ENCODE measurements at places on chromosomes 7 and 10. TPM values are rescaled to one million over a fixed set of nuclear protein-coding genes. Genes with fewer than 3 reads are reported as not detected.

Gene VWDE
- polyA plus RNA-seq: 0.39 TPM

Gene HOXA6
- polyA plus RNA-seq: 1.6 TPM

Gene NMT2
- polyA plus RNA-seq: 21.0 TPM

Gene CYP2C19
- not detected for polyA plus RNA-seq

Gene FGL2
- 15.0 TPM for polyA plus RNA-seq

Gene PDK4
- 48.0 TPM for polyA plus RNA-seq

Gene IL6
- polyA plus RNA-seq: 5.3 TPM

Gene DKK1
- 0.73 TPM for polyA plus RNA-seq

Gene AFAP1L2
- polyA plus RNA-seq: 4.8 TPM

Gene RABGEF1
- polyA plus RNA-seq: 13.2 TPM

Gene CAV2
- polyA plus RNA-seq: 4.6 TPM

Gene RELN
- not detected for polyA plus RNA-seq

Gene GRID2IP
- polyA plus RNA-seq: 0.23 TPM

Gene STAG3
- polyA plus RNA-seq: 0.92 TPM

Gene SHTN1
- 9.6 TPM for polyA plus RNA-seq

DNA sequence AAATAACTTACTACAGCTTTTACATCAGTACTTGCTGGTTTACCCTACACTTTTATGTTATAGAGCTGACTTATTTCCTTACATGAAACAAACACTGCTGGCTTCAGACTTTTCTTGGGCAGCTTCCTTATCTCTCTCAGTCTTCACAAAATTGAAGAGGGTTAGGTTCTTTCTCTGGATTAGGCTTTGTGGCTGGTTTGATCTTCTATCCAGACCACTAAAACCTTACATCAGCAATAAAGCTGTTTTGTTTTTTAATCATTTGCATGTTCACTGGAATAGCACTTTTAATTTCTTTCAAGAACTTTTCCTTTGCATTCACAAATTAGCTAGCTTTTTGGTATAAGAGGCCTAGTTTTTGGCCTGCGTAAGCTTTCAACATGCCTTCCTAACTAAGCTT, 218.7 kb downstream of the LRRTM3 start:
- DNase-seq: no peak

DNA sequence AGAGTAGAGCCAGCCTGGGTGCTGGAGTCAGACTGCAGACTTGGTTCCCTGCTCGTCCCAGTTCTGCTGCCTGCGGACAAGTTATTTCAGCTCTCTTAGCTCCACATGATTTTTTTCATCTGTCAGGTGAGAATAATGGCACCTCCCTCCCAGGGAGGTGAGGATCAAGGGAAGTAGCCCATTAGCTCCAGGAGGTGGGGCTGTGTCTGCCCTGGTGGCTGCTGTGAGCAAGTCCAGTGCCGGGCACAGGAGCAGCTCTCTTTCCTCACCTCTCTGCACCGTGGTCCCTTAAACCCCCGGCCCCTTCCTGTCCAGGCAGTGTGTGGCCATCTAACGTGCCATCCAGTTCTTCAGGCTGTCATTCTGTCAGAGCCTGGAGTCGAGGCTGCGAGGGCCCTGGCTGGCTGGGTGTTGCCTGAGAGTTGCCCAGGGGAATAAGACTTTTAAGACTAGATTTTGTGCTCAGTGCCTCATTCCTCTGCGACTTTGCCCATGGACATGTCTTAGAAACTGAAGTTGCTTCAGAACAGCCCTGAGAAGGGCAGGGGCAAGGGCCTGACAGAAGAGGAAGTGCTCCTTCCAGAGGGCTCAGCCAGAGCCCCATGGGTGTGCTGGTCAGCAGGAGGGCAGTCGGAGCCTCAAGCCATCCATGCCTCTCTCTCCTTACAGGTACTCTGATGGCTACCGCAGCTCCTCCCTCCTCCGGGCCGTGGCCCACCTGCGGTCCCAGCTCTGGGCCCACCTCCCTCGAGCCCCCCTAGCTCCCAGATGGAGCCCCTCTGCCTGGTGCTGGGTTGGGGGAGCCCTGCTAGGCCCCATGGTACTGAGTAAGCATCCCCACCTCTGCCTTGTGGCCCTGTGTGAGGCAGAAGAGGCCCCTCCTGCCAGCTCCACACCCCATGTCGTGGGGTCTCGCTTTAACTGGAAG, 5.0 kb downstream of the ABCB8 start:
- DNase-seq: no peak

DNA sequence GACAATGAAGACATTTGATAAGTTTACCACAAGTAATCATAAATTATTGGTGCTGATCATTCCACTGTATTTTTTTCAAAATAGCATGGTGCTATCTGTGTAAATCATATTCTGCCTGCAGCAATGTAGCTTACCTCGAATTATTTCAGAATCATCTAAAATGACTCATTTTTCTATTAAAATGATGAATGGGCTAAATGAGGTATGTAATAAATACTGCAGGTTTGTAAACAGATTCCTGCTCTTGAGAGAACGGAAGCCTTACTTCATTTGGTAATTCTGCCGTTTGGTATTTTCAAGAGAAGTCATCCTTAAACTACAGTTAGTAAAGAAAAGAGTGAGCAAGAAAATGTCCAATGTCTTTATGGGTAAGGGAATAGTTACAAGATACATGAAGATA, 115.9 kb downstream of the CHCHD3 start:
- DNase-seq: no peak

- no peak for DNase-seq
Observed at GRCh38 chr10:110216240-110216639, 8.8 kb downstream of the MXI1 start.

DNA sequence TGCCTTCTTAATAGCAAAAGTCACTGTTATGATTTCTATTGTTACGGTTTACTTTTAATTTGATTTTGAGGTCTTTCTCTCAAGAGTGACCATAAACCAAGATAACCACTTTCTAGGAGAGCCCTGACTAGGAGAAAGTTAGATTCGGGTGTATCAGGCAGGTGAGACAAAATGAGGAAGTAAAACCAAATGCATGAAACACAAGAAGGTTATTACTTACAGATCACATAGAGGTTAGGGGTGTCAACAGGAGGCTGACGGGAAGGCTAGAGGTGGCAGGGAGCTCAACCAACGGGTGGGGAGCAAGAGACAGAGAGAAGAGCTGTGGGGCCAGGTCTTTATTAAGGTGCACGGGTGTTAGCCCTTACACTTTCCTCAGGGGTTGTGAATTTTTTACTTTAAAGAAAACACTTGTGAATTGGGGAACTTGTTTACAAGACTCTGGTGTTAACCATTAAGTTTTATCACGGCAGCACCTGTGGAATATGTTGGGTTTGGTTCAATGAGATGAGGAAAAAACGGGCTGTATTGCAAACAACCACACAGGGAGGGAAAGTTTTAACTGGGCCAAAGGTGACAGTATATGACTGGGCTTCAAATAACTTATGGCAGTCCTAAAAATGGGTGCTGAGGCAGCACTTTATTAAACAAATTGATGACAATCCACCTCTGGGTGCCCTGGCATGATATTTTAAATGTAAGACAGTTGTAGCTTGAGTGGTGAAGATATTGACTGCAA, 154.9 kb downstream of the SDHAF3 start:
- no peak for DNase-seq

DNA sequence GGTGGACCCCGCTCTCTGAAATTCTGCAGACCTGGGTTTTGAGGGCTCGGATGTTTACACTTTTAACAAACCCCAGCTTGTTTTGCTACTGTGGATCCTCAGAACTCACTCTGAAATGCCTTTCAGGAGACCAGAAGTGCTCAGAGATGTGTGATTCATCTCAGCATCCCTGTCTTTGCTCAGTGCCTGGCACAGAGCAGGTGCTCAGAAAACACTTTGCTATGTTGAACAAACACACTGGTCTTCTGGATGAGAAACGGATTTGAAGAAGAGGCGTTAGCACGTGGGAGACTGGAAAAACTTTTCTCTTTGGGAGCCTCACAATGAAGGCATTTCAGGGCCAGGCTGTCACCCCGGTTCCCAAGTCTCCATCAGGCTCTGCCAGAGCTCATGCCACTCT, 53.3 kb downstream of the SH3PXD2A start:
- DNase-seq: no peak

- DNase-seq: no peak
Observed at GRCh38 chr10:89515031-89515841, 20.2 kb downstream of the SLC16A12 start.

DNA sequence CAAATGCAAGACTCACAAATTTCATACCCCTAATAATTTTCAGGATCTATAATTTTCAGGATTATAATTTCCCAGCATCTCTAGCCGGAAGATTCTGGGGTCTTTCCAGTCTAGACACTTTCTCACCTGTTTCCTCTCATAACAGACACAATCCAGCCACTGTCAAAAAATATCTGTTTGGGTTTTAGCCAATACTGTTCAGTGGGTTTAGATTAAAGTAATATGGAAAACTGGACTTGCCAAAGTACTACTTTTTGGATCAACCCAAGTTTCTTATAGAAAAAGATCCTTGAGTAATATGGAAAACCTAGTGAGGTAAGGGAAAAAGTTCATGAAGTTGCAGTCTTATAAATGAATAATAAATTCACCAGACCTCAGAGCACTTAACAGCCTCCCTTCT, 62.1 kb upstream of the NEBL start:
- no peak for DNase-seq

- DNase-seq: peak; percentile 70
Observed at GRCh38 chr10:132624847-132625471, 87.4 kb downstream of the INPP5A start.

GRCh38 chr7:114574384-114574783, 159.8 kb downstream of the FOXP2 start:
- no peak for DNase-seq

- no peak for DNase-seq
Observed at GRCh38 chr10:59587083-59587755, 122.4 kb downstream of the SLC16A9 start.

DNA sequence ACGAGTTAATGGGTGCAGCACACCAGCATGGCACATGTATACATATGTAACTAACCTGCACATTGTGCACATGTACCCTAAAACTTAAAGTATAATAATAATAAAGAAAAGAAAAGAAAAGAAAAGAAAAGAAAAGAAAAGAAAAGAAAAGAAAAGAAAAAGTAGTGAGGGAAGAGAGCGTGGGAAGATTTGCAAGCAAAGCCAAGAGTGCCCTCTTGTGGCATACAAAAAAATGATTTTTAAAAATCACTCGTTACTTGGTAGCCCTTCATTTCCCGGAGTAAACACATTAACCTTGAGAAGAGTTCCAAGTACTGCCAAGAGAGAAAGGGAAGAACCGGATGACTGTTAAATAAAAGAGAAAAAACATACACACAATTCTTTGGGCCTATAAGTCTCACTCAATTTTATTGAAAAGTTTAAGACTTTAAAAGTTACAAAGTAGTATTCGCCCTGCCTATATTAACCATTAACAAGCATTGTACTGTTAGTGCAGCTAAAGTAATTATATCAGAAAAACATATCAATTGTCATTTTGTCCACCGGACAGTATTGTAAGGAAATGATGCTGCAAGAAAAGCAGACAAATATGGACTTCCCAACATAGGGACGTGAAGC, 6.2 kb upstream of the CH25H start:
- DNase-seq: no peak

GRCh38 chr7:2163600-2164555, 68.9 kb downstream of the MAD1L1 start:
- DNase-seq: no peak

GRCh38 chr10:95963202-95963990, 55.6 kb downstream of the CC2D2B start:
- no peak for DNase-seq

- DNase-seq: no peak
Observed at GRCh38 chr7:79037001-79037400, 416.5 kb downstream of the MAGI2 start.

- DNase-seq: no peak
Observed at GRCh38 chr7:71457021-71457420, 325.1 kb downstream of the GALNT17 start.

DNA sequence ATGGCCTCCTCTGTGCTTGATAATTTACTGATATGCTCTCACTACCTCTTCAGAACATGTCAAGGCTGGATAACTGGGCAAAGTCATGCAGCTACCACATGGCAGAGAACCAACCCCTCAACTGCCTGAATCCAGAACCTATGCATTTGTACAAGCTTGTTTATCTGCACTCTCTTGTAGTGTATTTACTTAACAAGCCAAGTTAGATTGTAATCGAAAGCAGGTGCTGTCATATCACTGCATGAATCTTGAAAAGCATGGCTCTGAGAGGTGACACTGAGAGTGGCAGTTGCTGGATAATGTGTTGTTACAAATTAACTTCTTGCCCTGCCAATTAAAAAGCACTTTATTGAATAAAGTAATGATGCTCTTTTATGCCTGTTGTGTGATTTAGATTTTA, 588.6 kb downstream of the NRG3 start:
- DNase-seq: no peak

DNA sequence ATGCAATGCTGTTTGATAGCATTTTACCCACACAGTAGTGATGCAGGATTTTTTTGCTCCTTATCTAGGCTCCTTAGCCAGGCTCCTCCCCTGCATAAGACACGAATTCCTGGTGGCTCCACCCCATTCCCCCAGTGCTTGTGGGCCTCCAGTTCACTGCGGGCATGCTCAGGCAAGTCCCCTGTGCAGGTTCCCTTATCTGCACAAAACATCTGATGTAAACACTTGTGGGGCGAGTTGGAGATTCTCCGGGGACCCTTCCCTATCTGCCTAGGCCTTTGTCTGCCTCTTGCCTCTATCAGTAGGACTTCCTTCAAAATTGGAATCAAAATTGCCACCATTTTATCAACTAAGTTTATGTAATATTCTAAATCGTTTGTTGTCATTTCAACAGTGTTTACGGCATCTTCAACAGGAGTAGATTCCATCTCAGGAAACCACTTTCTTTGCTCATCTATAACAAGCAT, 5.4 kb upstream of the STK17A start:
- DNase-seq: no peak

- DNase-seq: no peak
Observed at GRCh38 chr10:90675621-90676020, 182.2 kb downstream of the HTR7 start.

- no peak for DNase-seq
Observed at GRCh38 chr10:96843823-96844222, 11.7 kb downstream of the LCOR start.

GRCh38 chr7:88361357-88361756, 54.7 kb upstream of the STEAP4 start:
- DNase-seq: no peak

GRCh38 chr7:74495112-74496086, 41.7 kb downstream of the GTF2IRD1 start:
- DNase-seq: no peak

GRCh38 chr10:116626815-116627214, 6.1 kb downstream of the PNLIPRP2 start:
- DNase-seq: no peak

DNA sequence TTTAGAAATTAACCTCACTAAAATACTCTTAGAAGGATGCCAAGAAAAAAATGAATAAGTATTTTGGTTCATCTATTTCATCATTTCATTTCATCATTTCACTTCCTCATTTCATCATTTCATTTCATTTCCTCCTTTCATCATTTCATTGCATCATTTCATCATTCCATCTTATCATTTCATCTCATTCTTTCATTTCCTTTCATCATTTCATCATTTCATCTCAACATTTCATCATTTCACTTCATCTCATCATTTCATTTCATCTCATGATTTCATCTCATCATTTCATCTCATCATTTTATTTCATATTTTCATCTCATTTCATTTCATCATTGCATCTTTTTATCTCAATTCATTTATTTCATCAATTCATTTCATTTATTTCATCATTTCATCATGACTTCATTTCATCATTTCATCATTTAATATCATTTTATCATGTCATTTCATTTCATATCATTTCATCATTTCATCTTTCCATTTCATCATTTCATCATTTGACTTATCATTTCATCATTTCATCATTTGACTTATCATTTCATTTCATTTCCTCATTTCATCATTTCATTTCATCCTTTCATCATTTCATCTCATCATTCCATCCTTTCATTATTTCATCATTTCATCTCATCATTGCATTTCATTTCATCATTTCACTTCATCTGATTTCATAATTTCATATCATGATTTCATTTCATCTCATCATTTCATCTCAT, 129.9 kb downstream of the ZNF92 start:
- DNase-seq: no peak

Data from sigmoid colon (tissue), 7 donors.